Renal cortex interstitium (tissue), 15 donors: ENCODE measurements at places on chromosomes 13 and 19.

- DNase-seq = no peak
These were observed 11.8 kb upstream of the TLE5 start for GRCh38 chr19:3073931-3074595.

DNA sequence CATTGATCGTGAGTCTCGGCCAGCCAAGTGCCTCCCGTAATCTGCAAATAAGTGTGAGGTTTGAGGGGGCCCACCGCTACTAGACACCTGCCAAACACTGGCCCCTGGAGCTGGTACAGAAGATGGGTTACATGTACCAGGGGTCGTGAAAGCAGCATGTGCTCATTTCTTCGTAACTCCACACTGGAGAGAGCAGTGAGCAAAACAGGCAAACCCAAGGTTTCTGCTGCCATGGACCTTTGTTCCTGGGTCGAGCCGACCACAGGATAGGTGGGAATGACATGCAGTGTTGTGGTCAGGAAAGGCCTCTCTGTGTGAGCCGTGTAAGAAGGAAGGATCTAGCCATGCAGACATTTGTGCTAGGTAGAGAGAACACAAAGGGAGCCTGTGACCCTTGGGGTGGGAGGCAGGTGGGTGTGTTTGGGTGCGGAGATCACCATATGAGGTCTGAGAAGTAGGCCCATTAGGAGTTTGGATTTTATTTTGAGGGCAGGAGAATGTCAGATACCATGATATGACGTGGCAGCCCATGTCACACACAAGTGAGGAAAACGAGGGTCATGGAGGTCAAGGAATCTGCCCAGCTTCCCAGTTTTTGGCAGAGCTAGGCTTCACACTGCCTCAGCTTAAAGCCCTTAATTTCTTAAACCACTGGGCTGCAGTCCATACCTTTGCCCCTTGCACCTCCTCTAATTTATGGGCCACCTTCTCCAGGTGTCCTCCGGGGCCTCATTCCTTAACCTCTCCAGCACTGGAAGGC lies 919 bp downstream of the GTF3A start:
- DNase-seq = no peak

DNA sequence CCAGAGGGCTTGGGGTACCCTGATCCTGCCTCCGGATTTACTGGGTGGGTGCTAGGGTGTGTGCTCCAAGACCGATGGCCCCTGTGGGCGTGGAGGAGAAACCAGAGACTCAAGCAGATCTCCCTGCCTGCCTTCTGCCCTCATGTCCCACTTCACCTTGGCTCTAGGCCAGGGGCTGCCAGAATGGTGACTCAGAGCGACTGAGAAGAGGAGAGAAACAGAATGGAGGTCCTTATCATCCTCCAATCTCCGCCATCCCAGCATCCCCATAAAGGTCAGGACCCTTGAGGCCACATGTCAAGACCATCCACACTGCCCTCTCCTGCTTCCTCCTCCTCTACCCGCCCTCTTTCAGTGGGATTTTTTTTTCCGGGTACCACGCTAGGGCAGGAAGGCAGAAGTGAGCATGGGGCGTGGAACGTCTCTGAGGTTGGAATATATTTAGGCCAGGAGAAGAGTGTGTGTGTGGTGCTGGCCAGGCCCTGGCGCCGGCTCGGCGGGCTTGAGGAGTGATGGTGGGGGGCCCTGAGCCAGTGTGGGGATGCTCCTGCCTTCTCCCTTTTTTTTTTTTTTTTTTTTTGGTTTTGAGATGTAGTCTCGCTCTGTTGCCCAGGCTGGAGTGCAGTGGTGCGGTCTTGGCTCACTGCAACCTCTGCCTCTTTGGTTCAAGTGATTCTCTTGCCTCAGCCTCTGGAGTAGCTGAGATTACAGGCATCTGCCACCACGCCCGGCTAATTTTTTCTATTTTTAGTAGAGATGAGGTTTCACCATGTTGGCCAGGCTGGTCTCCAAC lies 22.3 kb downstream of the IER2 start:
- no peak for DNase-seq

DNA sequence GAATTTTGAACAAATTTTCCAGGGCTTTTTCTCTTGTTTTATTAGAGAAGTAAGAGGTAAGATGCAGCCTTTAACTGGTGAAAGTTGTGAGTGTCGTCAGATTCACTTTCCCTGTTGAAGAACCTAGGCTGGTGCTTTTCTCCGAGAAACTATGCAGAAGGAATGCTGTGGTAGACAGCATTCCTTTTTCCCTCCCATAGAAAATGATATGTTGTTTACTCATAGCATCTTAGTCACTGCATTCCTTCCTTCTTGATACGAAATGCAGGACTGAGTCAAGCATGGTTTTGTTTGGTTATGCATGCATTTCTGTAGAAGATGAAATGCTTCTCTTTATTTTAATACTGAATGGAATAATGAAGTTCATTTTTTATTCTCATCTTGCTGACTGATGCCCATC lies 3.4 kb downstream of the ITGBL1 start:
- DNase-seq = no peak

DNA sequence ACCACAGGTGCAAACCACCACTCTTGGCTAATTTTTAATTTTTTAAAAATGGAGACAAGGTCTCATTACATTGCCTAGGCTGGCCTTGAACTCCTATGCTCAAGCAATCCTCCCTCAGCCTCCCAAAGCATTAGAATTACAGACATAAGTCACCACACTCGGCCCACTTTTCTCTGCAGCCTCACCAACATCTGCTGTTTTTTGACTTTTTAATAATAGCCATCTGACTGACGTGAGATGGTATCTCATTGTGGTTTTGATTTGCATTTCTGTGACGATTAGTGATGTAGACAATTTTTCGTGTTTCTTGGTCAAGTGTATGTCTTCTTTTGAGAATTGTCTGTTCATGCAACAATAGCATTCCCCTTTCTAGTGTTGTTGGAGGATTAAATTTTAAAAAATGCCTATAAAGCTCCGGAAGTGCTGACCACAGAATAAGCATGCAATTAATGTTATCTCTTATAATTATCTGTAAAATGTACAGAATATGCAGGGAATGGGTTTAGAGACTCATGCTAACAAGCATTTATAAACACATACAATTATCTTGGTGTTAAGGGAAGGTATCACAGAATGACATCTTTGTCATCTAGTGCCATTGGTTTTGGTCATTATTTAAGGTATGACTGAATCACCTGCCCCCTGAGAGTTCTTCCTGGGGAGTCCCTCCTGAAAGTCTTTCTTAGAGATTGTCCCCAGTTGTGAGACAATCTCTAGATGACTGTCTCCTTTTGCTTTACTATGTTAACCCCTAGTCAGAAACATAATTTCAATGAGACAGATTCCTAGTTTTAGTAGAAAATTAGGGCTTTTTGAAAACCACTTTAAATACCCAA lies 118.5 kb upstream of the SERTM1 start:
- DNase-seq = no peak

- DNase-seq = no peak
These were observed 3.6 kb downstream of the ANO8 start for GRCh38 chr19:17331045-17331558.

- no peak for DNase-seq
These were observed 1.1 kb downstream of the ZNF600 start for GRCh38 chr19:52785506-52785905.

- no peak for DNase-seq
These were observed 484.6 kb downstream of the TSHZ3 start for GRCh38 chr19:30864391-30865215.

DNA sequence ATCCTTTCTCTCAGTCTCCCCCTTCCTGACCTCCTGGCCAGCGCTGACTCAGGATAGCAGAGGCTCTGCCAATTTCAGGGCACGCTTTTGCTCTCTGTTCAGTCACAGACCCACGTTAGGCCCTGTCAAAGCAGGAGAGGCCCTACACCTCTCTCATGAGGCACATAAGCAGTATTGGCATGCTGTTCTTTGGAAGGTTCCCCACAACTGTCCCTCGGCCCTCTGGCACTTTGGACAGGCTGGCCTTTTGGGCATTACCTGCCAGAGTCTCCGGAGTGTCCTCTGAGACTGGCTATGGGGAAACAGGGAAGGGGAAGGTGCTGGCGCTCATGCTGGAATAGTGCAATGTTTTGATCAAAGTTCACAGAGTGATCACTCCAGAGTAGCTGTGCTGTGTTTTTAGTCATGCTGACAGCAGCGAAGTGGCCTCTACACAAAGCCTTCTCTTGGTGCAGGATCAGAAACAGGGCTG lies 23.7 kb upstream of the UBE2L5 start:
- DNase-seq = no peak
